ENCODE measurements at places on chromosomes 2 and 18.
A peak's percentile ranks its signal among the peaks of the same experiment; 100 is the strongest.

GRCh38 chr2:209160800-209161588 is 262.9 kb upstream of the MAP2 start:
- DNase-seq: no peak

DNA sequence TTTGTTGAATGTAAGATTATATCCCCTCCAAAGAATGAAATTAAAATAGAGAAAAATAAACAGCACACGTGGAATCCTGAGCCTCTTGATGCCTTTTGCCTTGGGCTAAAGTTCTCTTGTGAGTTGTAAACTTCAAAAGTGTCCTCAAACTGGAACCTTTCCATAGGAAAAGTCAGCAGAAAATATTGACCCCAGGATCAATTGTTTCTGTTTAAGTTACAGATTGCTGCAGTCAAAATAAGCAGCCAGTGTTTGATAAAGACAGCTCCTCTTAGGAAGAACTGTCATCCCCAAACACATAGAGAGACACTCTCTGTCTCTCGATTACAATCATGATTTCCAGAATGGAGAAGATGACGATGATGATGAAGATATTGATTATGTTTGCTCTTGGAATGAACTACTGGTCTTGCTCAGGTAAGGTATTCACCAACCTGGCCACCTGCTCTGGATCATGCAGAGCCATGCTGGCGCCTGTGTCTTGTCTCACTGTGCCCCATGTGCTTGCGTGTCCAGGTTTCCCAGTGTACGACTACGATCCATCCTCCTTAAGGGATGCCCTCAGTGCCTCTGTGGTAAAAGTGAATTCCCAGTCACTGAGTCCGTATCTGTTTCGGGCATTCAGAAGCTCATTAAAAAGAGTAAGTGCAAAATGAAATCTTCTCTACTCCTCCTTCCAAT is at the start of gene SPP2:
Gene SPP2, plus strand, starts transcription at position 248 of the 681 bp plus-strand sequence. Its CDS starts 85 bp downstream, at position 333.
- DNase-seq: no peak

GRCh38 chr2:102337012-102337411 is 18.6 kb upstream of the IL18R1 start:
- no peak for DNase-seq

DNA sequence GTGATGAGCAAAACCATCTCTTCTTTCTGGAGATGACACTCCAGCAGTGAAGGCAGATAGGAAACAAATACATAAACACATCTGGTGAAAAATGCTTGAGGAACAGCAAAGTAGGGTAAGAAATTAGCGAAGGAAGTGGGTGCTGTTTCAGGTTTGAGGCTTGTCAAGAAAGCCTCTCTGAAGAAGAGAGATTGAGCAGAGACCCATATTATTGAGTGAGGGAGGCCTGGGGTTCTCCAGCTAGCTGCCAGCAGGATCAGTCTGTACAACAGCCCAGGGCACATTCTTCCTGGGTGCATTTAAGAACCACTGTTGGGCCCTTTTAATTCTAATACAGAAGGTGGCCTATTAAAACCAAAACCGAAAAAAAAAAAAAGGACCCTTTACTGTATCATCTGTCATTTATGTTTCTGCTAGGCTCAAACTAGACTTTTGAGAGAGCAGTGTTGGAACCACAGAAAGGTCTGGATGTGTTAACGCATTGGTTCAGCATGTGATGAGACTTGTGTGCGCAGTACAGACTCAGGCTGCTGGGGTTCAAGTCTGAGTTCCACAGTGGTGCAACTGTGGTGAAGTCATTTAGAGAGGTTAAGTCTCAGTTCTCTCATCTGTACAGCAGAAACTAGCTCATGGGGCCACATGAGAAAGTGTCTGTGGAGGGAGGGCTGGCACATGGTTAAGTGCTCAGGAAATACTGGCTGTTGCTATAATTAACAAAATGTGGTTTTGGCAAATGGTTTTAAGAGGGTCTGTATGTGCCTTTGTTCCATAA is 28.9 kb downstream of the MGAT5 start:
- no peak for DNase-seq

GRCh38 chr2:105879106-105879802 is 134.5 kb downstream of the NCK2 start:
- DNase-seq: no peak

DNA sequence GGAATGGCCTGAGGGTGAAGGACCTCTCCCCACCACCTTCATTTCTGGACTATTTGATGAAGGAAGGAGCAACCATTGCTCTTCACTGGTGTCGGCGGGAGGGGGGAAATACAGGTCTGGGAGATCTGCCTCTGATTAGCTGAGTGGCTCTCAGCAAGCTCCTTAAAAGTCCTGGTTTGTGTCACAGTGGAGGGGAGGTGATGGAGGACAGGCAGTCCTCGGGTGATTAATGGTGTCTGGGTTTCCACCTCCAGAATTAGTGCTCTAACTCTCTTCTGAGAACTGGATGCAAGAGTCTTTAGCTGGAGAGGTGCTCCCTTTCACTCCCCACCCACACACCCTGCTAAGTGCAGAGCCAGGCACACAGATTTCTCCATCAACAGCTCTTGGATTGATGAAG is 83.2 kb downstream of the TTC32 start:
- DNase-seq: no peak

GRCh38 chr2:111930875-111931274 is 32.5 kb downstream of the MERTK start:
- no peak for DNase-seq

DNA sequence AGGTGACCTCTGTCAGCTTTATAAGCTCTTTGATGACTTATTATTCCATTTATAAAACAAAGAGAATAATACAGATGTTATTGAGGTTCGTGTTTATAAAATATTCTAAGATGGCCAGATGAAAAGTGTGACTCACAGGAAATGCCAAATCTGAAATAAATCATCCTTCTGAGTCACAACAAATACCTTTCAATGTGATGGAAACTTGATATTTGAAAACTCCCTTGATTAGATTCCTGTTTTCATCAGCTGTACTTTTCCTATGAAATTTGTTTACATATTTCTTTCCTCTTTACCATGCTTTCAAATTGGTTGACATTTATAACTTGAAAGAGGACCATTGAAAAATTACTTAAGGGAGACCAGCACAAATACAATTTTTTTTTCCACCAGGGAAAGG is 30.6 kb upstream of the PPP1R1C start:
- peak; percentile 77 for DNase-seq

DNA sequence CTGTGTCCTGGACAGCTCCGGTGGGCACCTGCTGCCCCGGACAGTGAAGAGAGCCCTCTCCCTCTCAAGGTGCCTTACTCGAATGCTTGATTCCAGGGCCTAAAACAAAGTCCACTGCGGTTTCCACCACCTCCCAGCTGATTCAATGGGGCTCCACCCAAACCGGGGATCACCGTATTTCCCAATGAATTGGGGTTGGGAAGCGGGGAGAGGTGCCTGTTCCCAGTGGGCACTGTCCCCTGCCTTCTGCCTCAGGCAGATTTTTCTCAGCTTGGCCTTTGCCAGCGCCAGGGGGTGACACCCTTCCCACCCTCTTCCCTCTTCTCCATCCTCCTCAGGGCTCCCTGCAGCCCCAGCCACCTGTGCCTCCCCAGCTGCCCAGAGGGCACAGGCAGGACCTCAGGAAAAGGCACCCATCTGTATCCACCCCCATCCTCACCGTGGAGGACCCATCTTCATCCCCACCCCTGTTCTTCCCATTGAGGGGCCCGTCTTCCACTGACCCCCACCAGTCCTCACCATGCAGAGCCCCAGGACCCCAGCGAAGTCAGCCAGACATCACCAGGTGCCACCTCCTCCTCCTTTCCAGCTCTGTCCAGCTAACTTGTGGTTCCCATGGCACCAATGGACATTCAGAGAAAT is 66.7 kb upstream of the HPCAL1 start:
- no peak for DNase-seq

DNA sequence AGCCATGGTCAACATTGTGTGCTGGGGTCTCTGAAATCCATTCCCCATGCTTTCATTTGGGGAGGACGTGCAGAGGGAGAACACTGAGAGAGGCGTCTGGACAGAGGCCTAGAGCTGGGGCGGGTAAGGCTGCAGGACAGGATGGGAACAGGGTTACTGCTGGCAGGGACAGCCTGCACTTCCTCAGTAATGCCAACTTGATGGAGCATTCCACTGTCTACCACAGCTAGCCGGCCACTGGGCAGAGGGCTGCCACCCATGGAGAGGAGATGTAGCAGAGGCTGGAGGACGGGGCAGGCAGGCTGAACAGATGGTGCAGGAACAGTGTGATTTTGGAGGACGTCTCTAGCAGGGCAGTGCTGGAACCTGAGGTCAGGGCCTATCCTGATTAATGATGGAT is 29.3 kb downstream of the MRPL33 start:
- no peak for DNase-seq

GRCh38 chr18:47928466-47928865 is 2.0 kb downstream of the SMAD2 start:
- DNase-seq: no peak

- no peak for DNase-seq
Observed at GRCh38 chr2:179268277-179268925, 3.8 kb upstream of the SESTD1 start.

DNA sequence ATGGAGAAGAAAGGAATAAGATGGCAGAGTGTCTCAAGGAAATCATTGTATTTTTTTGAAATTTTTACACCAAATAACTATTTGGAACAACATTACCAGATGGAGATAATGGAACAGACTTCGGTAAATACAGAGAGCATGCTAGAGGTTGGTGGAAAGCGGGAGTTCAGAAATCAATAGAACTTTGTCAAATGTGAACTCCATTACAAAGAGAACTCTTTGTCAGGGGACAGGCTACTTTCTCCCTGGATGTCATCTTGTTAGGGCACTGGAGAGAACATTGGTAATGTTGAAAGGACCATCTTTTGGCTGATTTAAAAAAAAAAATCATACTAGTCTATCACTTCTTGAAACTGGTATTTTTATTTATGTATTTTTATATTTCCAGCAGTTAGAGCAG is 30.8 kb downstream of the DCC start:
- no peak for DNase-seq

DNA sequence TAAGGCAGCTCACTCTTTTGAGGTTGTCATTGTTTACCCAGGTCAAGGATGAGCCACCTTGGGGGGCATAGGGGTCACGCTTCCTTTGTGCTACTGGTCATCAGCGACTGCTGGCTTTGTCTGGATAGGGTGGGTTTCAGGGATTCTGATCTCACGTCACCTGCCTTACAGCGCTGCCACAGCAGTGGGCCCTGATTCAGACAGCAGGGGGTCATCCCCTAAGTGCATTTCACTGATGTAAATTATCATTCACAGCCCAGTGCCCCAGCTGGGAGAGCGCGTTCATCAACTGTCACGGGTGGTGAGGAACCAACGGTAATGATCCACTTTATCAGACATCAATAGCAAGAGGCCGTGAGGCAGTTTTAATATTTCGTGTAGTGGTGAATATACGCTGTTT is 291.2 kb downstream of the NEDD4L start:
- no peak for DNase-seq

DNA sequence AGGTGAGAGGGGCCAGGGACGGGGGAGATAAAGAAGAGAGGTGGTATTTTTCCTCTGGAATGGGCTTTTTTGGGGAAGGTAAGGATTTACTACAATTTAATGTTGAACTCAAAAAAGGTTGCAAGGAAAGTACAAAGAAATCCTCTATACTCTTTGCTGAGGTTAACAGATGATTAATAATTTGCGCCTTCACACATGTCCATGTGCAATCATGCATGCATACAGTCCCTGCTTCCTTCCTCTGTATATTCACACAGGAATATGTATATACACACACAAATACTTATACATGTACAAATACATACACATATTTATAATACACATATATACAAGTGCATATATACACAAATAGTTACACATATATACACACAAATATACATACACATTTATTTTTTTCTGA is 193.4 kb downstream of the NBAS start:
- no peak for DNase-seq

GRCh38 chr2:128388499-128388941 is 69.9 kb upstream of the HS6ST1 start:
- no peak for DNase-seq

GRCh38 chr2:148888003-148888501 is 13.0 kb downstream of the KIF5C start:
- no peak for DNase-seq

DNA sequence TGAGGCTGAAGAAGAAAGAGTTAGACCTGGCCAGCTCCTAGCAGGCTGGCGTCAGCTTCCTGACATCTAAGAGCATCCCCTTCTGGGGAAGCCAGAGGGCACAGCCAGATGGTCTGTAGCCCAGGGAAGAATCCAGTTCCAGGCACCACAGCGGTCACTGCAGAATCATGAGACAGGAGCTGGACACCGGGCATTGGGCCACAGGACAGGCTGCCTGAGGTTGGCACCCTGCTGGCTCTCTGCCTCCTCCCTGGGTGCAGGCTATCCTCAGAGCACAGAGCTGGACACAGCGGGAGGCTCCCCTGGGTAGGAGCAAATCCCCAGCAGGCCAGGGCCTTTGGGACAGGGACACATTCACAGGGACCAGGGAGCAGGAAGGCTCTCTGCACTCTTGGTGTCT is 19.8 kb upstream of the ATOH8 start:
- DNase-seq: no peak

GRCh38 chr2:216183462-216183861 is 74.3 kb downstream of the XRCC5 start:
- DNase-seq: no peak
